ENCODE measurements at places on chromosomes 12 and 14.

- DNase-seq, result no peak
Observed at GRCh38 chr12:111519083-111519482, 80.0 kb downstream of the ATXN2 start.

- no peak for DNase-seq
Observed at GRCh38 chr12:91983935-91984334, 161.7 kb downstream of the BTG1 start.

- DNase-seq, result no peak
Observed at GRCh38 chr12:120125029-120125428, 8.5 kb upstream of the RAB35 start.

DNA sequence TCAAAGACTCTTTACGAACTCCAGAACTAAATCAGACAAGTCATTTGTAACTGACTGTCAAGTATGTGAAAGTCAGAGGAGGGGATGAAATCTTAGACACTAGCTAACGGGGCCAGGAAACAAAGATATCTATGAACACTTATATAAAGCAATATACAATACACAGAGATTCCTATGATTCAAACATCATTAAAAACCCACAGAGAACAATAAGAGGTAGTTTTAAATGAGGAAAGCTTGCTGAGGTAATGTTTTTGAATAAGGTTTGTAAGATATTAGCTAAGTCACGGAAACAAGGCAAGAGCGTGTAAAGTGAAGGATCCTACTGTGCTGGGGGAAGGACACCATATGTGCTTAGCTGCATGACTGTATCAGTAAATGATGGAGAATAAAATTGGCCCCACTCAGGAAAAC, 36.7 kb downstream of the SAV1 start:
- no peak for DNase-seq

DNA sequence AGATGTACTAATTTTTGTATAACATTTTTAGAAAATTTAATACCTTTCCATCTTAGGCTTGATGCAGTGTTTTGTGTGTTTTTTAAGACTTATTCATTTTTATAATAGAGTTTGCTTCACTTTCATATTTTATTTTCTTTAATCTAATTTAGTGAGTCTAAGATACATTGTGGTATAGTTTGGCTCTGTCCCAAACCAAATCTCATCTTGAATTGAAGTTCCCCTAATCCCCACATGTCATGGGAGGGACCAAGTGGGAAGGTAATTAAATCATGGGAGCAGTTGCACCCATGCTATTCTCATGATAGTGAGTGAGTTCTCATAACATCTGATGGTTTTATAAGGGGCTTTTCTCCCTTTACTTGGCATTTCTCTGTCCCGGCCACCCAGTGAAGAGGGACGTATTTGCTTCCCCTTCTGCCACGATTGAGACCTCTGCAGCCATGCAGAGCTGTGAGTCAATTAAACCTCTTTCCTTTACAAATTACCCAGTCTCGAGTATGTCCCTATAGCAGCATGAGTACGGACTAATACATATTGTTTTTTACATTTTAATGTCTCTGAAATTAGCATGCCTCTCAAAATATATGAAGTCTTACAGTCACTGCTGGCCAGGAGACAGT, 34.9 kb downstream of the GABARAPL1 start:
- DNase-seq, result no peak

GRCh38 chr12:131716282-131716681, 5.4 kb downstream of the SFSWAP start:
- no peak for DNase-seq

DNA sequence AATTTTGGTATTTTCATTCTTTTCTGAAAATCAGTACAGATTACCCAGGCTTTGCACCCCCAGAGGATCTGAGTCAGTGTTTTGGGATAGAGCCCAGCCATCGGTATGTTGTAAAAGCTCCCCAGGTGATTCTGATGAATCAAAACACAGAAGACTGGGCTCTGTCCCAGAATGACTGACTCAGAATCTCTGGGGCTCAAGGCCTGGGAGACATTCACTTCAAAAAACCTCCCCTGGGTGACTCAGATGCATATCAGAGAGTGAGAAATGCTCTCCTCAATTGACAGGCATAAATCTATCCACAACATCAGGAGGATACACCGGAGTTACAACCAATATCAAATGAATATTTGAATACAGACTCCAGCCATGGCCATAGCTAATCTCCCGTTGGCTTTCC, 32.6 kb downstream of the SLC35F4 start:
- DNase-seq, result no peak

DNA sequence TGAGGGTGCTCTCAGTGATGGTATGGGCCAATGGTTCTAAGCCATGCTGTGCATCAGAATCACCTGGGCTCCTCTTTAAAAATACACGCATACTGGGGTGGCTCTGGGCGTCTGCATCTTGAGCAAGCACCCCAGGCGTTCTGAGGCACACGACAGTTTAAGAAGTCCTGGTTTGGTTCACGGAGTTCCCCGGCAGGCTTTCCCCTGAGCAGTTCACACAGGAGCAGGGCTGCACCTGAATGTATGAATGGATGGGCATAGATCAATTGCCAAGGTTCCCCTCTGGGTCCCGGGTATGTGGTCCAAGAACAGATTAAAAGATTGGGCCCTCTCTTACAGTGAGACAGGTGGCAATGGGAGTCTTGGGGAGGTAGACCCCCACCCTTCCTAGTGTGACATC, 395.3 kb downstream of the DPF3 start:
- no peak for DNase-seq

GRCh38 chr12:67921286-67921685, 68.0 kb upstream of the IFNG-AS1 start:
- no peak for DNase-seq

DNA sequence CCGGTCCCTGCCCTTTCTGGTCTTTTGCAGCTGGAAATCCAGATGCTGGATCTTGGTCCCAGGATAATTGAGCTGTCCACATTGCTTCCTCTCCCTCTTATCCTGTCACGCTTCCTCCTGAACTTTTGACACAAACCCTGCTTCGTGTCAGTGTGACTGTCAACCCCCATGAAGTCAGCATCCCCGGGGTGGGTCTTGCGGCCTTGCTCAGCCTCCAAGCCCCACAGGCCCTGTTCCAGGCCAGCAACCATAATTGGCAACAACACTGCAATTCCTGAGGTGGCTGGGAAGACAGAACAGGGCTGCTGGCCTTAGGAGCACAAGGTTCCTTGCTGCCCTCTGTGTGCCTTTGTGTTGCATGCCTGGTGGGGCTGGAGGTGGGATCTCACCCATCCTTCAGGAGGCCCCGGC, 74.9 kb downstream of the NTF3 start:
- no peak for DNase-seq

DNA sequence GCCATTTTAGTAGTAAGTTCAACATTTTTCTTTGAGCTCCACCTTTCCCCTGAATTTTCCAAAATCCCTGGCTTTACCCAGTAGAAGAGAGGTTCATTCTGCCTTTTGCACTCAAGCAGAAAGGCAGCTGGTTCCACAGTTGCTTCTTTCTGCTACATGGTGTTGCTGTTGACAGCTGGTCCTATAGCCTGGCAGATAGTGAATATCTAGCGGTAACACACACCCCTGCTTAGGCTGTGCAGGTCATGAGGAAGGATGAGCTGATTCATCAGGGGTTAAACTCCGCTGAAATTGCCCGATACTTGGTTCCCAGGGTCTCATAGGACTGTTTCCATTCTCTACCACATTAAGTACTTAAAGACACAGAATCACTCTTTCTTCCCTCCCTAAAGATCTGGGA, 62.4 kb downstream of the PUS7L start:
- DNase-seq, result no peak

GRCh38 chr14:97388408-97388807, 591.2 kb downstream of the VRK1 start:
- DNase-seq, result no peak

- DNase-seq, result no peak
Observed at GRCh38 chr12:69509308-69509736, 39.1 kb downstream of the FRS2 start.

DNA sequence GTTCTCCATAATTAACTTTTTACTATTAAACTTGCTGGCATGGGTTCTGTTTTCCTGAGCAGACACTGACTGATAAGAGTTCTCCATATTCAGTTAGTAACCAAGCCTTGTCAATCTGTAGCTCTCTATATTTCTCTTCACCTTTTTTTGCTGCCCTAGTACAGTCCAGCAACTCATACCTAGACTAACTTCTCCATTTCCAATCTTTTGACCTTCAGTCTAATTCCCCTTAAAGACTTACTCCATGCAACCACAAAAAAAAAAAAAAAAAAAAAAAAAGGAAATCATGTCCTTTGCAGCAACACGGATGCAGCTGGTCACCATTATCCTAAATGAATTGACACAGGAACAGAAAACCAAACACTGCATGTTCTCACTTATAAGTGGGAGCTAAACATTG, 125.7 kb upstream of the KRAS start:
- no peak for DNase-seq

GRCh38 chr12:96020314-96021003, 14.9 kb downstream of the LTA4H start:
- no peak for DNase-seq

- DNase-seq, result no peak
Observed at GRCh38 chr14:83777516-83777915, 1752.4 kb upstream of the FLRT2 start.

GRCh38 chr12:27119797-27120196, 37.4 kb upstream of the C12orf71 start:
- no peak for DNase-seq

DNA sequence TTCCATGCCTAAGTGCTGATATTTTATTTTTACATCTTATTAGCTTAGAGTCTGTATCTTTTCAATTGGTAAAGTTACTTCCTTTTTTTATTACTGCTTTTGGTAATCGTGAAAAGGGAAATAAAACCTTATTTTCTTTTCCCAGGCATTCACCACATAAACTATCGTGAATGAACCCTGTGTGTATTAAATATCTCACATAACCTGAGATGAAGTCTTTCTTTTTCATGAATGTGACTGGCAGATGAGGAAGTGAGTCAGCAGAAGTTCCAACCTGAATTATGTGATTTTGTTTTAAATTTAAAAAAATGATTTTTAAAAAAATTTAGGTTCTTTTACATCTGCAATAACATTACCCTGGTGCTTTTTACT, 26.0 kb downstream of the MYBPC1 start:
- no peak for DNase-seq

- no peak for DNase-seq
Observed at GRCh38 chr14:72855913-72856312, 38.0 kb downstream of the DPF3 start.

DNA sequence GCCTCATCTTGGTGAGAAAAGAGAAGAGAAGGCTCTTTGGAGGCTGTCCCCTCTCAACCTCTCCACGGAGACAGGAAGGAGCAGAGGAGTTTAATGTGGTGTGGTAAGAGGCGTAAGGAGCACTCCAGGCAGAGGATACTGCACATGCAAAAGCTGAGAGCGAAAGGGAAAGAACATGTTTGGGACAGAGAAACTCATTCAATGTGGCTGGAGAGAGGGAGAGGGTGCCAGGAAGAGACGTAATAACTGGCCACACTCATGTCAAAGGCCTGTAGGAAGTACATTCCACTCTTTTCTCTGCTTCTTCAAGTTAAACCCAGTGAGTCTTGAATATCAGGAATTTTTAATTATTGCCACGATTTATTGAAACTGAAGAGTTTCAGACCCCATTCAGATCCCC, 12.0 kb downstream of the VDR start:
- no peak for DNase-seq

- no peak for DNase-seq
Observed at GRCh38 chr12:81541121-81541520, 218.0 kb downstream of the PPFIA2 start.

GRCh38 chr14:98956181-98956580, 315.8 kb downstream of the BCL11B start:
- no peak for DNase-seq

DNA sequence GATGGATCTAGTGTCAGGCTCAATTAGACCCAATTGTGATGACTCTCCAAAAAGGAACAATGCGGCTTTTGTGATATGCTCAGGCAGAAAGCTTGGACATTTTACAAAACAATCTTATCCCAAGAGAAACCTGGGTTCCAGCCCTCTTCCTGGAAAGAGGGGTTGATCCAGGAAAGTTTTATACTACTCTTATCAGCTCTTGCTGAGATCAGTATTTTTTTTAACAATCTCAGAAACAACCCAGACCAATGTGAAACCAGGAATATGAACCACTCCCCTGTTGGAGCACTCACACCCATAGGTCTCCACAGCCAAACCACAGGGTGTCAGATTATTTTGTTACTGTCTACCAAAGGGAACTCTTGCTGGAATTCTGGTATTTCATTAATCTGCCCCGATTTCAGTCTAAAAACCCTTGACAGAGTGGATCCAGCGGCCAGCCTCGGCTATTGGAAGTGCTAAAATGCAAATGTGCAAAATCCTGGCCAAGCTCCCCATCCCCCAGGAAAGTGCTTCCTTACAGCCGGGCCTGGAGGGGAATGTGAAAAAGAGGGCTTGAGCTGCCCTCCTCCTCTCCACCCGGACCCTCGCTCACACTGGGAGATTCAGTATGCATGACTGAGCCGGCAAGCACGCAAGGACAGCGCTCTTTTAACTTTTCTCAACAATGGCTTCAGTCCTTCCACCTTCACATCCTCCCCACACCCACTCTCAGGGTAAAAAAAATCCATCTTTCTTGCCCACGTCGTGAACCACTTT, 4.0 kb downstream of the FBXL14 start:
- DNase-seq, result no peak

DNA sequence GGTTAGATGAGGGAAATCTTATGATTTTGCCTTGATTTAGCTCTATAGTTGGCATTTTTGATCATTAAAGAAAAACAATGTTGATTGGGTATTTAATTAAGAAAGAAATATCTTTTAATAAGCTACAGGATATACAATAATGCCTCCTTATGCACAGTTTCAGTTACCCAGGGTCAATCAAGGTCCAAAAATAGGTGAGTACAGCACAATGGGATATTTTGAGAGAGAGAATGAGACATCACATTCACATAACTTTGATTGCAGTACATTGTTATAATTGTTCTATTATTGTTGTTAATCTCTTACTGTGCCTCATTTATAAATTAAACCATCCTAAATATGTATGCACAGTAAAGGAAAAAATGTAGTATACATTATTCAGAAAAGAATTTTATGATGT, 102.2 kb downstream of the MYF5 start:
- DNase-seq, result no peak

DNA sequence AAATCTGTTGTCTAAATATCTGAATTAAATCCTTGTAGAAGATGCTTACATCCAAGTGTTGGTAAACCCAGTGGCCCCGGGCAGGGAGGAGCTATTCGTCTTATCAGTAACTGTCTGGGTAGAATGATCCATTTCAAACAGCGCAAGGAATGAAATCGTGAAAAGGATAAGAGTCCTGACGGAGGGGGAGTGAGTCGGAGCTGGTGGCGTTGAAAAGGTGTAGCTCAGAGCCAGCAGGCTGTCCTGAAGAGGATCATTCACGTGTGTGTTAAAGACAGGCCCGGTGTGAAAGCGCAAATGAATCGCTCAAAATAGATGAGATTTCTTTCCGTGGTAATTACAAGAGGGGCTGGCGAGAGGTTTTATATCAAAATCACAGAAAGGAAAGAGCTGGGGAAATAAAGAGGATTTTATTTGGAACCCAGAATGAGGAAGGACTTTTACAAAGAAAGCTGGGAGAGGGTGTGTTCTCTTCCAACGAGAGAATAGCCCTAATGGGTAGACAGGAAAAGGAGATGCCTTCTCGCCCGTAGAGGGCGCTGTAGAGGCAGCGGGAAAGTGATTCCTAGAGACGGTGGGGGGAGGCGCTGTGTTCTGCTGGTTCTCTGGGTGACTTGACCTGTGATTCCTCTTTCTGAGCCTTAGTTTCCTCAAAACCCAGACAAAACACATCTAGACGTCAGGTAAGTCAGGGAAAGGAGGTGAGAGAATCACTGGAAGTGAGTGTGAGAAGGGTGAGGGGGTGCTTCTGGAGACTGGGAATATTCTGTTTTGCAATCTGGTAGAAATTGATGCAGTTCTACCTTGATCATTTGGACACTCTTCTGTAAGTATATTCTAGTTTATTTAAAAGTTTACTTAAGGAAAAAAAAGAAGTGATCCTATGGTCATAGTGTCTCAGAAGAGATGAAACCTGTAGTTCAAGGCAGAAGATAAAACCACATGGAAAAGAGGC, 39.3 kb downstream of the SRRM4 start:
- DNase-seq, result no peak

Data from CD4-positive, alpha-beta T cell treated with Interleukin-10 for 1 hour (primary cell).